IMR-90 (cell line): ENCODE measurements at places on chromosomes 16 and 17.
A peak's percentile ranks its signal among the peaks of the same experiment; 100 is the strongest.

DNA sequence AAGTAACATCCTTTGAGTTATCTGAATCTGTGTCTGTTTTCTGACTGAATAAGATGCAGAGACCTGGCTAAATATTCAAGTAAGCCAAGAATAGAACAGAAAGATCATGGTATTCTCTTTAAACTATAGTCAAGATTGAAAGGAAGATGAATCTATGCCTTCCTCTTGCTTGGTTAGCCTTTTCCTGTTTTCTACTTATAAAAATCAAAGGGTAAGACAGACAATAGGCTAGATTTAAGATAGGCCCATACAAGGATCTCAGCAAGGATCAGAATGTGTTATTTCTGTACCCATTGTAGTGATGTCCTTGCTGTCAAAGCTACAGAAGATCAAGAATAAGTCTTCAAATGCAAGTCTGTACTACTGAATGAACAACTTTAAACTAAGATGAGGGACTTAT, 7.0 kb upstream of the CDR2 start:
- no peak for DNase-seq

- DNase-seq, result peak; percentile 45
Observed at GRCh38 chr17:43755389-43755875, 3.2 kb downstream of the SOST start.

DNA sequence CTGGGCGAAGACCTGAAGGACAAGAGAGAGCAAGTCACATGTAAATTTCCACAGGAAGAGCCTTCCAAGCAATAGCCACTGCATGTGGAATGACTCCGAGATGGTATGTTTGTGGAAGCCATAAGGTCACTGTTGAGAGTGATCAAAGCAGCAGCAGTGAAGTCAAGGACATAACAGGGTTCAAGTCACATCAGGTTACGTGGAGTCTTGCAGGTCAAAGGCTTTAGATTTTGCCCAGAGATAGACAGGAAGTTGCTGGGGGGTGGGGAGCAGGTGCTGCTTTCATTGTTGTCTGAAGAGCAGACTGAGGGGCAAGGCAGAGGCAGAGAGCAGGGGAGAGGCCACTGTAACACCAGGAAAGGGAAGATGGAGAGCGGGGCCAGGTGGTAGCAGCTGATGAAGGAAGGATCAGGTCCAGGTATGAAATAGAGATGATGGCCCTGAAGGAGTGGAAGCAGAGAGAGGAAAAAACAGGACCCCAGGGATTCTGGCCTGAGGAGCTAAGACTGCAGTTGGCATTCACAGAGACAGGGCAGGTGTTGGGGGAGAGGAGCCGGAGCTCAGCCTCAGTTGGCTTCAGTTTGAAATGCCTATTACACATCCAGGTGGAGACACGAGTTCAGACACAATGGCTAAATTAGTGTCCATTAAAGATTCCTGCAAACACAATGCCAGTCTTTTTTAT, 129.3 kb upstream of the AXIN2 start:
- no peak for DNase-seq

- peak; percentile 5 for DNase-seq
Observed at GRCh38 chr17:32596628-32597027, 109.8 kb downstream of the CDK5R1 start.

DNA sequence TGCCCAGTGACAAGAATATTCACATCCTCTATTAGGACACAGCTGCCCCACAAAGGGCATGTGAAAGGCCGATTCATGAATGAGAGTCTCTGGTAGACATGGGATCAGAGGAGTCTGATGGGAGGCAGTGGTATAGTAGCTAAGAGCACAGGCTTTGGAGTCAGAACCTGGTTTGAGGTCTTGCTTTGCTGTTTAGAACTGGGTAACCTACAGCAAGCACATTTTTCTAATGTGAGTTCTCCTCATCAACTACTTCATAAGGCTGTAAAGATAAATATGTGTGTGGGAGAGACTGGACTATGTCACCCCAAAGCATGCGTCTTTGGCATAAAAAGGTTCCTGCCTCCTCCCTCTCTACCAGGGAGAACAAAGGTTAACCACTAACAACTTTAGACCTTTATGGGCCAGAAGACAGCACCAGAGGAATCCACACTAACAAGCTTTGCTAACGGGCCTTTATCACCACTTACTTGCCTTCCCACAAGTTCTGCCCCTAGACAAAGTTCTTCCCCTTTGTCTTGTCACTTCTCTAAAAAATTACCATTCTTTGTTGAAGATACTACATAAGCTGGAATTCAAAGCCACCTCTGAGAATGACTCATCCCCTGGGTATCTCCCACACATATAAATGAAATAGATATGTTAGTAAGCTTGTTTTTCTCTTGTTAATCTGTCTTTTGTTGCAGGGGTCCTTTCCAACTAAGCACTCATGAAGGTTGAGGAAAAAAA, 21.1 kb downstream of the CDR2 start:
- peak; percentile 89 for DNase-seq

DNA sequence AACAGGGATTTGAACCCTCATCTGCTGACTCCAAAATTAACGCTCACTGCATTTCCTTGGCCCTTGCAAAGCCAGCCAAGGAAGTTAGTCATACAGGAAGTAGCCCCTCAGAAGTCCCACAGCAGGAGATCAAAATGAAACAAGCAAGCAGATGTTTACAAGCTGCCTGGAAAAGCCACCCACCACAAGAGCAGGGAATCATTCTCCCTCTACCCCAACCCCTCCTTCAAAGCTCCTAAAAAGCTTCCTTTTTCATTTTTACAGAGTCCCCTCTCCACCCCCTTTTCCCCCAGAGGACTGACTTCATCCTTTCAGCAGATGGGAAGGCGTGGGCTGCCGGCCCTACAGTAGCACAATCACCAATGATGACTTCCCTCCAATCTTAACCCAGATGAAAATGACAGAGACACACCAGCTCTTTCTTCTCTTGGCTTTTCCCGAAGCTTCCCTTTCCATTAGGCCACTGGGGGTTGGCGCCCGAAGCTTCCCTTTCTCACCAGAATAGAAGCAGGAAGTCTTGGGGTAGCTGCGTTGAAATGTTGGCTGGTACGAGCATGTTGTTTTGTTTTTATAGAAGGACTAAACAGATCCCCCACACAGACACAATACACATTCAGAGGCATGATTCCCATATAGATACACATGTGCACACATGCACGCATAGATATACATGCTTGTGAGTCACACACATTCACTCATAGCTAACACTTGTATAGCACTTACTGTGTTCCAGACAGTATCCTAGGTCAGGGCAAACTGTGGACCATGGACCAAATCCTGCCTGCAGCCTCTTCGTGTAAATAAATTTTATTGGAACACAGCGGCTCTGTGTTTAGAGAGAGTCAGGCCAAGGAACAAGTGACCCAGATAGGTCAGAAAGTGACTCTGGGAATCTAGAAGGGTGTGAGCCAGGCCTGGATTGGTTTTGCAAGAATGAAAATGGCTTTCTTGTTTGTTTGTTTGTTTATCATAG, 17.4 kb downstream of the ITPRIPL2 start:
- peak; percentile 82 for DNase-seq

DNA sequence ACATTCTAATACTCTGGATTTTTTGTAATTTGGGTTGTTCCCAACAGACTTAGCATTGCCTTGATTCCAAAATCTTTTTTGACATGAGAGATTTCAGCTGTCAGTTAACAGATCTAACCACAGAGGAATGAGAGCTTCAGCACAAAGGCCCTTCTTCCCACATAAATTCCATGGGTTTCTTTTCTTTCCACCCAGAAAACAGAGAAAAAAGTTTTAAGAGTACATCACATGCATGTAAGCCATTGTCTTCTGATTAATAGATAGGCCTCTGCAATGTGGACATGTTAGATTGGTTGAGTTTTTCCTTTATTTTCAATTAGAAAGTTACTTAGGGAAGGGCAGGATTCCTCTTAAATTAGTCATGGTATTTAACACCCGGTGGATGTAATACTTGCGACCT, 939 bp downstream of the MYH8 start:
- no peak for DNase-seq

GRCh38 chr17:861364-861763, 79.2 kb downstream of the MRM3 start:
- DNase-seq, result no peak

- DNase-seq, result no peak
Observed at GRCh38 chr16:19549673-19550072, 5.8 kb upstream of the VPS35L start.

- DNase-seq, result peak; percentile 83
Observed at GRCh38 chr16:87945351-87946042, 5.7 kb upstream of the BANP start.

GRCh38 chr17:20228410-20228809, 219.3 kb downstream of the SPECC1 start:
- no peak for DNase-seq
